ENCODE measurements at places on chromosomes 13 and 19.

DNA sequence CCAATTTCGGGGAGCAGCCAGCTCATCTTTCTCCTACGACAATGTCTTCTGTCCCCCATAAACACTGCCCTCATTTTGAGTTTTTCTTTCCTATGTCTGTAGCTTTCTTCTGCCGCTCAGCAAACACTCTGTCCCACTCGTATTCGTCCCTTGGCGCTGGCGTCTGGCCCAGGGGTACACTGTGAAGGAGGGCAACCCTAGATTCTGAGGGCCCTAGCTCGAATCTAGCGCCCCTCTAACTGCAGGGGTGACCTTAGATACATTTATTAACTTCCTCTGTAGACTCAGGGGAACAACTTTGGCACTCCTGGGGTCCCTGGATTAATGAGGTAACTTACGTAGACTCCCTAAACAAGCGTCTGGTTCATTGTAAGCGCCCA, 677 bp upstream of the LRCH1 start:
- no peak for DNase-seq

- no peak for DNase-seq
These were observed 43.7 kb upstream of the OLFM4 start for GRCh38 chr13:52984881-52985363.

GRCh38 chr13:22773465-22773864, 407.3 kb upstream of the SGCG start:
- no peak for DNase-seq

DNA sequence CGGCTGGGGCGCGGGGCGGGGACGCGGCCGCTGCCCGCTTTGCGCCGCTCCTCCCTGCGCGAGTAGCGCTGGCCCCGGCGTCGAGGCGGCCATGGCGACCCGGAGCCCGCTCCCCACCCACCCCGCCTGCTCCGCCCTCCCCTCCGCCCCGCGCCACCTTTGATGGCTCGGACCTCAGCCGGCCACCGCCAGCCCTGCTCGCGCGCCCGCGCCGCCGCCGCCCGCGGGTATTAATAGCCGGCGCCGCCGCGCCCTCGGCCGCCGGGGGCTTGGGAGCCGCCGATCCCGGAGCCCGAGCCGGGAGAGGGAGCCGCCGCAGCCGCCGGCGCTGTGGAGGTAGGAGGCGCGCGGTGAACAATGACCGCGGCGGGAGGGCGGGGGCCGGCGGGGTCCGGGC, 261 bp downstream of the FARP1 start:
- DNase-seq = no peak

- no peak for DNase-seq
These were observed 228.3 kb downstream of the TSHZ3 start for GRCh38 chr19:31120952-31121351.

- DNase-seq = no peak
These were observed 7.3 kb upstream of the INAFM1 start for GRCh38 chr19:47267350-47267759.

DNA sequence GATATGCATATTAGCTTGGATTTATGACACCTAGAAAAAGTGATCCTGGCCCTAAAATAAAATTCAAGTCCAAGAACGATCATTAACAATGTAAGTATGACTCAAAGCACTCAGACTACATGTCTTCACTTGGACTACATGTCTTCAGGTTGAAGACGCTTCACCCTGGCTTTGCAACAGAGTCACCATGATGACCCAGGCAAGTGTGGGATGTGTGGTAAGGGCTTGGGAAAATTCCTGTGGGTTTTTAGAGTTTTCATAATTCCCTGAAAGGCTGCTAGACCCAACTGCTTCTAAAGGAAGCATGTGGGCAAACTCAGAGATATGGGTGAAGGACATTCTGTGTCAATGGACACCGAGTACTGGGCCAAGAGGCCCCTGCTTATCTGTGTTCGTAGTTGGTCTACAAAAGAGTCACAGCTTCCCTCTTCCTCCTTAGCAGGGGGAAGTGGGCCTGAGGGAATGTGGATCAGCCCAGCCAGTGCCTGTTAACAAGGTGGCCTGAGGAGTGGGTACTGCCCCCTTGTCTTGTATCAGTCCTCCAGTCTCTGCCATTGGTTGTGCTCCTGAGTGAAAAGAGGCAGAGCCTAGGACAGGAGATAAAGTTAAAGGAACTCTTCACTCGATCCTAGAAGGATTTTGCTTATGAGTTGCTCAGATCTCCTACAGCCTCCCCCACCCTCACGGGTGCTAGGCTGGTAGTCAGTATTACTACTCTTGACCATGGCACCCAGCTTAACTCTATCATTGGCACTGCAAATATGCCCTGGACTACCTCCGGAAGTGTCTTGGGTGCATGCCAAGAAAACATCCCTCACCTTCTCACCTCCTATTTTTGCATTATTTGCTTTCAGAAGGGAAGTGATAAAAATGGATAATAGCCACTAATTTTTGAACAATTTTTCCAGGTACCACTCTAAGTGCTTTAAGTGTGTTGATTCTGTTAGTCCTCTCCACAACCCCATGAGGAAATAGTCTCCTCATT, 406.3 kb downstream of the COG6 start:
- DNase-seq = no peak

GRCh38 chr19:43524922-43525835, 1.8 kb downstream of the ETHE1 start:
- peak; percentile 51 for DNase-seq

GRCh38 chr13:45847554-45848224, 3.9 kb downstream of the SIAH3 start:
- DNase-seq = peak; percentile 52

- no peak for DNase-seq
These were observed 17.9 kb downstream of the DOCK9 start for GRCh38 chr13:98959786-98960605.

Data from CD4-positive, alpha-beta T cell treated with Interleukin-10 for 1 hour (primary cell).